ENCODE measurements at places on chromosomes 16 and 17. TPM values are rescaled to one million over a fixed set of nuclear protein-coding genes. Genes with fewer than 3 reads are reported as not detected.

- no peak for ATAC-seq
These were observed 91.2 kb downstream of the IRX5 start for GRCh38 chr16:55021595-55022475.

- no peak for ATAC-seq
These were observed 597.7 kb downstream of the TMEM114 start for GRCh38 chr16:7992616-7993015.

DNA sequence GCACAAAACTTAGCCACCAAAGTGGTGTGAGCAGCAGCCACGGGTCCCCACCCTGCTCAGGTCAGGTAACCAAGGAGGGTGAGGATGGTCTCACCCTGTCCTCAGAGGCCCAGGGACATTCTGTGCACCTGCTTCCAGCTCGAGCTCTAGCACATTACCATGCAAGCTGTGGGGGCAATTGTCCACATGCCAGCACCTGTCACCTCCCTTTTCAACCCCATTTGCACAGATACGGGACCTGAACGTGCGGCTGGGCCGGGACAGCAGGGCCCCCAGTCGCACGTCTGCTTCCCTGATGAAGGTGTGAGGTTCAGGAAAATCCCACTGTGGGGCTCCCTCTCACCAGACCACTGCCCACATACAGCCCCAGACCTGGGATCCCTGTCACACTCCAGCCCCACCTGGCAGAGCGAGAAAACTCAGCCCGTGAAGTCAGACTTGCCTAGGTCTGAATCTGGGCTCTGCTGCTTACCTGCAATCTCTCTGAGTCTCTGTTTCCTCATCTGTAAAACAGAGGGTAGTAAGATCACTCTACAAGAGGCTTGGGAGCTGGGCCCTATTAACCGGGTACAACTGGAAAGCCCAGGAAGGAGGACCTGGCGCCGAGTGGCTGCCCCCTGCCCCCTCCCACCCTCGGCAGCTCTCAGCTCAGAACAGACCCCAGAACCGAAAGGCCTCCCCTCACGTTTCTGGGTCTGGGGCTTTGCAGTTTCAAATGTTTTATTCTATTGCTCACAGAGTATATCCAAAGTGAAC lies 7.9 kb downstream of the WFIKKN2 start:
- no peak for ATAC-seq

GRCh38 chr16:66720766-66721165 lies 24.2 kb upstream of the CMTM4 start:
- ATAC-seq, result no peak

DNA sequence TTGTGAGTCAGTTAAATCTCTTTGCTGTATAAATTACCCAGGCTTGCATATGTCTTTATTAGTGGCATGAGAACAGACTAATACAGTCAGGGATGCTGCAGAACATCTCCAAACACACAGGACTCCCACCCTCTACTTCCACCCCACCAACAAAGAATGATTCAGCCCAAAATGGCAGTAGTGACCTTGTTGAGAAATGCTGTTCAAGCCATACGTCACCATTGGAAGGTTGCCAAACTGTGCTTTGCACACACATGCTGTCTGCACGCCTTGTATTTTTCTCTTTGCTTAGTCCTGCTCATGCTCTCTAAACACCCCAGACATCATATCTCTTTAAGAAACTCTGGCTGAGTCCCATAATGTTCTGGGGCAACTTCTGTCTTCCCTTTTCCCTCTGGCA lies 589.6 kb downstream of the WWOX start:
- ATAC-seq, result no peak

GRCh38 chr16:6728381-6728780 lies 604.3 kb upstream of the RBFOX1 start:
- no peak for ATAC-seq

- ATAC-seq, result no peak
These were observed 40.8 kb upstream of the ENDOV start for GRCh38 chr17:80374039-80374731.

DNA sequence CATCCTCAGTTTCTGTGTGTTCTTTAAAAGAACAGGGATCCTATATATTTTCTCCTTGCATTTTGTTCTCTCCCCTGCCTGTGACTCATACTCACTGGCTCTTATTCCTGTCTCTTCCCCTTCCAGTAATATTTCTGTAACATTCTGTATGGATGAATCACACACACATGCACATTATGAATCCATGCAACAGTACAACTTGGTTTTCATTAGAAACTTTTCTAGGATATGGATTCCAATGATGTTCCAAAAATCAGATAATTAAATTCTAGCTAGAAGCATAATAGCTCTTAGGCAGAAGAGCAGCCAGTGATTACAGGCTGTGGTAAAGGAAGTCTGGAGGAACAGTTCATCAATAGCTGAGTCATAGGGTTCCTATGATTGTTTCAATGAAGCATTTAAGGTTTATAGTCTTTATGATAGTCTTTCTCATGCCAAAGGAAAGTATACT lies 119.6 kb upstream of the PMFBP1 start:
- no peak for ATAC-seq

- peak; percentile 61 for ATAC-seq
These were observed 4.0 kb upstream of the IL17C start for GRCh38 chr16:88634141-88634993.

The CHAD gene
- total RNA-seq, result not detected

The NPIPA8 gene
- total RNA-seq, result 35.7 TPM

The PLA2G10 gene
- total RNA-seq, result not detected

All from activated T-helper 17 cell treated with anti-CD3 and anti-CD28 coated beads, Interleukin-2, amount 50 U/mL, for 72 hours (primary cell).